ENCODE measurements at places on chromosomes 13 and 19.

GRCh38 chr13:98466634-98467236 lies 110.2 kb downstream of the STK24 start:
- DNase-seq: peak; percentile 52

DNA sequence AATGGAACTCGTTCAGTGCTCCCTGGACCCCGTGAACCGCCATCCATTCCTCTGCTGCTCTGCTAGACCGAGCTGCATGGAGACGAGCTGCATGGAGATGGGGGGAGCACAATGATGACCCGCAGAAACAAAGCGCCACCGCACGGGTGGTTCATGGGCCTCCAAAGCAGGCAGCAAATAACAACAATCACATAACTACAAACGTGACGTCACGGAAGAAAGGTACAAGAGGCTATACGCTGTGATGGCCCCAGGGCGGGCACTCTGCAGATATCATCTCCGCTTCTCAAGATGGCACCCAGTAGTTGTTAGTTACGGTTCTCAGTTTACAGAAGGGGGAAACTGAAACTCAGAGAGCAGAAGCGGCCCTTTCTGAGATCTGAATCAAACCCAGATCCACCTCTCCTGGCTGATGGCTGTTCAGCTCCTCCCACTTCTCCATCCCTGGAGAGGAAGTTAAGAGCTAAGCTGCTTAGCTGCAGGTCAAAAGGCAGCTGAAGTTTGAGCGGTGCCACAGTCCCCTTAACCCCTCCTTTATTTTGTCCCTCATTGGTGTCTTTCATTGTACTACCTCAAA lies 1.7 kb downstream of the ATP13A1 start:
- DNase-seq: no peak

DNA sequence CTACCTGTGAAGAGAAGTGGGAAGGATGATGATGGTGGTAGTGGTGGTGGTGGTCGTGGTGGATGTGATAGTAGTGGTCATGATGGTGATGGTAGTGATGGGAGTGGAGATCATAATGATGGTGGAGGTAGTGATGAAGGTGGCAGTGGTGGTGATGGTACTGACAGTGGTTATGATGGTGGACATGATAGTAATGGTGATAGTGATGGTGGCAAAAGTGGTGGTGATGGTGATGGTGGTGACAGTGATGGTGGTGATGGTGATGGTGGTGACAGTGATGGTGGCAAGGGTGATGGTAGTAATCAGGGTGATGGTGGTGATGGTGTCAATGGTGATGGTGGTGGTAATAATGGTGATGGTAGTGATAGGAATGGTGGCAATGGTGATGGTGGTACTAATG lies 26.2 kb downstream of the MBD3L2B start:
- DNase-seq: no peak

- no peak for DNase-seq
These were observed 1180.3 kb upstream of the PCDH20 start for GRCh38 chr13:62595976-62596375.

DNA sequence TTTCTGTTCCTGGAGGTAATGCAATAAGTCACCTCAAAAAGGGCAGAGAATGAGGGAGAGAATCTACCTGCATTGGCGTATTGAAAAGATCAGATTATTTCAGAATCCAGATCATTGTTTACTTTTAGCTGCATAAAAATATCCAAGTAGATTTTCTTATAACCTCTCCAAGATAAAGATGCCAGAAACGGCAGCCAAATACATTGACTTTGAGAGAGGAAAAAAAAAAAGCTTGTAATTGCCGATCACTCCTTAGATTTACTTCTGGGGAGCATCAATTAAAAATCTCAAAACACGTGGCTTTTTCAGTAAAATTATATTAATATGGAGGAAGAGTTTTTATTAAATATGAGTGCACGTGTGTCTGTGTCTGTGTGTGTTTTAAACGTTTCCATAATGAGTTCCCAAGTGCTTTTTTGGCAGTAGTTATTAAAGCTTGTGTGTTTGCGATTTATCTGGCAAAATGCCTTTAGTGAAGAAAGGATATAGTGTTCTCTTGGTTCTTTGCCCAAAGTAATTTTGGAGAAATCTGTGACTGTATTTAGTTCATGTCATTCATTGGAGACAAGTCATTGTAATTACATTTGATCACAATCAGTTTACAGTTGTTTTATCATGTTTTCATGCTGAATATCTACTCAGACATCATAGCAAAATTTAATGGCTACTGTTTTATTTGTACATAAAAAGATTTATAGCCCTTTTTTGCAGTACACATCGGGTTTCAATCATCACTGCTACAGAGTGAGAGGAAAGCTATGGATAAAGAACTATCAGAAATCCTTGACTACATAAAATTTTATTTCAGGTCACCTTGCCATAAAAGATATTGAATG lies 176.1 kb downstream of the TM9SF2 start:
- no peak for DNase-seq

- DNase-seq: peak; percentile 95
These were observed 13.0 kb upstream of the SPC24 start for GRCh38 chr19:11168568-11168967.

DNA sequence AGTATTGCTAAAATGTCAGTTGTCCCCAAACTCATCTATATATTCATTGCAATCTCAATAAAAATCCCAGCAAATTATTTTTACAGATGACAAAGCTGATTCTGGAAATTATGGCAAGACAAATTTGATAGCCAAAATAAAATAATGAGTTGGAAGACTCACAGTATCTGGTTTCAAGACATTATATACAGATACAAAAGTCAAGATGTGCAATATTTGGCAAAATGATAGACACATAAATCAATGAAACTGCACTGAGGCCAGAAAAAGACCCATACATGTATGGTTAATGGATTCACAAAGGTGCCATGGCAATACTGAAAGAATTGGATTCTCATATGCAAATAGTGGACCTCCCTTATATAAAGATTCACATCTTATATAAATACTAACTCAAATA lies 24.2 kb downstream of the ZNF45 start:
- DNase-seq: no peak

- DNase-seq: peak; percentile 99
These were observed 23.1 kb upstream of the ZNF846 start for GRCh38 chr19:9791552-9792205.

- peak; percentile 60 for DNase-seq
These were observed 7.1 kb downstream of the LDLR start for GRCh38 chr19:11096210-11096841.

DNA sequence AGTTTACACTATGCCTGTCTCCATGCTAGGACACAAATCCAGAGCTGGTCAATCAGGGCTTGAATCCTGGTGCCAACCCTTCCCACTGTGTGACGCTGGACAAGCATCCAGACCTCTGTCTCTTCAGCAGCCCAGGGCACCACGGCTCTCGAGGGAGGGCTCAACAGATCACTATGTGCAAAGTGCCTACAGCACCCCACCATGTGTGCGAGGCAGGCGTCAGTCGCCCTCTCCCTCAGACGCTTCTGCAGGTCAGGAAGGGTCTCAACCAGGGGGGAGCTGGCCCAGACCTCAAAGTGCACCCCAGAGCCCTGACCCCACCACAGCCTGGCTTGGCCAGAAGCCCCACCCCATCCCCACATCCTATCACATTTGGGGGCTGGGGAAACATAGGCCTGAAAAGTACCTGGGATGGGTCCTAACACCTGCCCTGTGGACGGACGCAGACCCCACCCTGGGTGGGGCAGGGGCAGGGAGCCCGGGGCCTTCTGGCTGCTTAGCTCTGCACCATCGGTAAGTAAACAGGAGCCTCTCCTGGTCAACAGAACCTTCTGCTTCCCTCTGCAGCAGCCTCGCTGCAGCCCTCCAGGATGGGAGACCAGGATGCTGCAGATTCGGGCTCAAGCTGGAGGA lies 2.9 kb upstream of the C2CD4C start:
- DNase-seq: no peak

DNA sequence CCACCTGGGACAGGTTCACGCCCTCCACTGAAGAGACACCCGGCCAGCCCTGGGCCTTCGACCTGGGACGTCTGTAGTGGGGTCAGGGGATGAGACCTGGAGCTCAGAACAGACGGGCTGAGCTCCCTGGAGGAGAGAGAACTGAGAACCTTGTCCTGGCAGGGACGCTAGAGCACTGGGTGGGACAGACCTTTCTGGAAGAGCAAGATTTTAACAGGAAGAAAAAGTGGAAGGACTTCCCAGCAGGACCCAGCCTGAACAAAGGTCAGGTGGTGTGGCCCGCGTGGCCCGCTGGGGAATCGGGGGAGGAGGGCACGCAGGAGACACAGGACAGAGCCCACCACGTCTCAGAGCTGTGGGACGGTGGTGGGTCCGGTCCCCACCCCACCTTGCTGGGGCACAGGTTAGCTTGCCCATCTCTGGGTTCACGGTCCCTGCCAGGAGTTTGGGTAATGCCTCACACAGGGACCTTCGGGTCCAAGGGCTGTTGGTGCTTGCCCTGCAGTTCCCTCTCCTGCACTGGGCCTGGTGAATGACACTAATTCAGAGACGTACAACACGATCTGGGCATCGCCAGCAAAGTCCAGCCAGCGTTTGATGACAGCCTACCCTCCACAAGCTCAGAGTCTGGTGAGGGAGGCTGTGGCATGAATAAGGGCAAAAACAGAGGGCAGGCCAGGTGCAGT lies 1.2 kb upstream of the EFNA2 start:
- no peak for DNase-seq

GRCh38 chr13:59247171-59247570 lies 916.6 kb downstream of the DIAPH3 start:
- DNase-seq: no peak

GRCh38 chr13:85503797-85504196 lies 295.4 kb downstream of the SLITRK6 start:
- no peak for DNase-seq

GRCh38 chr13:97335488-97336134 lies 98.4 kb upstream of the RAP2A start:
- DNase-seq: peak; percentile 28

- DNase-seq: no peak
These were observed 201.1 kb downstream of the NBEA start for GRCh38 chr13:35143123-35143522.

DNA sequence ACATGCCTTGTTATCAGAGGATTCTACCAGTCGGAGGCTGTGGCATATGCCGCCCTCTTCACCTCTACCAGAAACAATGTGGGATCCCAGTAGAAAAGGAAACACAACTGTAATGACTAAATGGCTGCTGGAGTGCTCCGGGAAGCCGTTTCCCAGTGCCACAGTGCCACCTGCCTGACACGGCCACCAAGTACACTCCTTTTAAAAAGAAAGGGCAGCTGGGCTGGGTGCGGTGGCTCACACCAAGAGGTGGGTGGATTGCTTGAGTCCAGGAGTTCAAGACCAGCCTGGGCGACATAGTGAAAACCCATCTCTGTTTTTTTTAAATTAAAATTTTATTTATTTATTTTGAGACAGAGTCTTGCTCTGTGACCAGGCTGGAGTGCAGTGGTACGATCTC lies 67.3 kb downstream of the TRPM4 start:
- DNase-seq: peak; percentile 38

- no peak for DNase-seq
These were observed 481.5 kb upstream of the MIR17HG start for GRCh38 chr13:90866006-90866405.

Data from fibroblast of villous mesenchyme (primary cell).